Right forelimb (tissue), 1 donor: ENCODE measurements at places on chromosomes 4 and X.

DNA sequence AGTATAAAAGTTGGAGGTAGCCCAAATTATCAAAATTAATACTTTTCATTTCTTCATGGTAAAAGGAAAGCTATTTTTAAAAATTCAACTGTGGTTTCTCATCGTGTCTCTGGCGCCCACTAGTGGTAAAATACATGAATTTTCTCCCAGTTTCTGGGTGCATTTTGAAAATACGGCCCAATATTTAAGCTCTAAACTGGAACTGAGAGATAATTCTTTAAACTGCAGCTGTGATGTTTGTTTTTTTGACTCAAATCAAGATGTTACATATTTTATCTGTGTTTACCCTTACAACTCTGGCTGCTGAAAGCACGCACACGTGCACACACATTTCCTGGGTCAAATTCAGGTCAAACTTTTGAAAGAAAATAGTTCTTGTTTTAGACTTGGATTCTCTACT lies 123.9 kb upstream of the ACSL4 start:
- DNase-seq, result no peak

DNA sequence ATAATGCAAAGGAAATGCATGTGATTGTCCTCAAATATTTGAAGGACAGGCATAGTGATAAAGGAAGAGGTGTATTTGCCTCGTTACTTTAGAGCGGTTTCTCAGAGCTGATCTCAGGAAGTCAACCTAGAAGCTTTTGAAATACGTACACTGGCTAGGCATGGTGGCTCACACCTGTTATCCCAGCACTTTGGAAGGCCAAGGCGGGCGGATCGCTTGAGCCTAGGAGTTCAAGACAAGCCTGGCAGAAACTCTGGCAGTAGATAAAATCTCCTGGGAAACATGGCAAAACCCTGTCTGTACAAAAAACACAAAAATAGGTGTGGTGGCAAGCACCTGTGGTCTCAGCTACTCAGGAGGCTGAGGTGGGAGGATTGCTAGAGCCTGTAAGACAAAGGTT lies 24.9 kb downstream of the SMARCAD1 start:
- DNase-seq, result no peak

GRCh38 chr4:156609421-156609820 lies 362.2 kb downstream of the PDGFC start:
- DNase-seq, result no peak

DNA sequence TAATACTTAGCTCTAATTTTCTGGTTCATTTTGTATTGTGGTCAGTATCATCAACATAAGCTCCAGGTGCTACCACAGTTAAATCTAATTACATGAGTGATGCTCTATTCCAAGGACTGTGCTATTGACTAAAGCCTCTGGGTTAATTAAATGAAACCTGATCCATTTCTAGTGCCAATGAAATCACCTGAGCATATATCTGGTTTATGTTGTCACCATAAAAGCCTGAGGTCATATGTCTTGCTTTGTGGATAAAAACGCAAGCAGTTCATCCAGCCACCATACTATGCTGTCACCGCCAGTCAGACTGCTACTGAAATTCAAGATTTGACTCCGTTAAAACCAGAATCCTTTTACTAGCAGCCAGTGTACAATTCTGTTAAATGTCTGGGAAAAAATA lies 64.2 kb upstream of the ZNF518B start:
- DNase-seq, result no peak

GRCh38 chr4:100962698-100963097 lies 384.6 kb downstream of the PPP3CA start:
- no peak for DNase-seq

- DNase-seq, result no peak
Observed at GRCh38 chrX:130196466-130196865, 24.7 kb downstream of the RAB33A start.

DNA sequence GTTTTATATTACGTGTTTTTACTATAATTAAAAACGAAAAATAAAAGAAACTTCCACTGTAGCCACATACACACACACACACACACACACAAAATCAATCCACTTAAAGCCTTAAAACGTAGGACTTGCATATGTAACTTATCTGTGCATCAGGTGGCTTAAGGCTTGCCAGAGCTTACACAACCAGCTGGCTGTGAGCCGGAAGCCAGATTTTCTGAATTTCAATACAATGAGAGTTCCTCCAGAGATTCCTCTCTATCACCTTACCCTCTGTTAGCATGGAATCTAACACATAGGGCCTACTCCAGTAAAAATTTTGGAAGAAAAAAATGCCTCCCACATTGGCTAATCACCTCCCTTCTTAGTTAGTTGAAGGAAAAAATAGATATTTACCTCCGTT lies 27.9 kb upstream of the SLITRK4 start:
- no peak for DNase-seq

GRCh38 chr4:15684498-15684897 lies 2.9 kb downstream of the FAM200B start:
- no peak for DNase-seq

DNA sequence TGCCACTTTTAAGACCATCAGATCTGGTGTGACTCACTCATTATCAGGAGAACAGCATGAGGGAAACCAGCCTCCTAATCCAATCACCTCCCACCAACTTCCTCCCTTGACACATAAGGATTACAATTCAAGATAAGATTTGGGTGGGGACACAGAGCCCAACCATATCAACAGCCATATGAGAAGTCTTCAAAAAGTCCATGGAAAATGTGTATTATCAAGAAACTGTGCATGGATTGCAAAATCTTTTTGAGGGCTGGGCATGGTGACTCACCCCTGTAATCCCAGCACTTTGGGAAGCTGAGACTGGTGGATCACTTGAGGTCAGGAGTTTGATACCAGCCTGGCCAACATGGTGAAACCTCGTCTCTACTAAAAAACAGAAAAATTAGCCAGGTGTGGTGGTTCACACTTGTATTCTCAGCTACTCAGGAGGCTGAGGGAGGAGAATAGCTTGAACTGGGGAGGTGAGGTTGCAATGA lies 17.8 kb upstream of the RPL39 start:
- DNase-seq, result no peak

DNA sequence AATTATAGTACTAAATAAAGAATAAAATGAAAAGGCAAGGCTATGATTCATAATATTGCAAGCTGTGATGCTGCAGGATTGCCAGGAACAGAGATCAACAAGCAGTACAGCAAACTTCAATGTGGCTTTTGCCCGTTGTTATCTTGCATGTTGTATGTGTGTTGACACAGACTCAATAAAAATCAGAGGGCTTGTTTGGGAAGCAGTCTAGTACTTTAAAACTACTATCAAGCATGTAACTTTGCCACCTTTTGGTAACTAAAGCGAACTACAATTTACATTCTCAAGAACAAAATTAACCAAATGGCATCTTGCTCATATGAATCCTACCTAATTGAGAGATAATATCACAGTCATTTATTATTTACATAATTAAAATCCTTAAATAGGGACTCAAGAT lies 79.8 kb upstream of the GPM6A start:
- DNase-seq, result no peak

GRCh38 chr4:108270466-108271450 lies 102.0 kb upstream of the LEF1 start:
- no peak for DNase-seq

- no peak for DNase-seq
Observed at GRCh38 chrX:41825796-41826195, 97.6 kb downstream of the CASK start.

- DNase-seq, result no peak
Observed at GRCh38 chr4:105520819-105521790, 31.3 kb upstream of the ARHGEF38 start.

- DNase-seq, result peak; percentile 90
Observed at GRCh38 chr4:15479089-15479912, 9.6 kb downstream of the CC2D2A start.

GRCh38 chr4:80016506-80016905 lies 56.5 kb downstream of the ANTXR2 start:
- DNase-seq, result no peak

DNA sequence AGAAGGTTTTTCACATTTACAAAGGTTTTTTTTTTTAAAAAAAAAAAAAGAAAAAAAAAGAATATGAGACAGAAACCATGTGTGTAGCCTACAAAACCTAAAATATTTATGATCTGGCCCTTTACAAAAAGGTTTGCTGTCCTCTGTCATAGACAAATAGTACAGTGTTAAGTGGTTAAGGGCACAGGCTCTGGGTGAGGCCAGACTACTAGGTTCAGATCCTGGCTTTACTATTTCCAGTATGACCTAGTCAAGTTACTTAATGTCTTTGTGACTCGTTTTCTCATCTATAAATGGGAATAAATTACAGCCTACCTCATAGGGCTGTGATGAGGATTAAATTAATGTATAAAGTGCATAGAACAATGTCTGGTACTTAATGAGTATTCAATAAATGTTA lies 56.5 kb downstream of the GAB1 start:
- DNase-seq, result no peak

GRCh38 chr4:185272245-185272644 lies 62.8 kb downstream of the SNX25 start:
- no peak for DNase-seq

DNA sequence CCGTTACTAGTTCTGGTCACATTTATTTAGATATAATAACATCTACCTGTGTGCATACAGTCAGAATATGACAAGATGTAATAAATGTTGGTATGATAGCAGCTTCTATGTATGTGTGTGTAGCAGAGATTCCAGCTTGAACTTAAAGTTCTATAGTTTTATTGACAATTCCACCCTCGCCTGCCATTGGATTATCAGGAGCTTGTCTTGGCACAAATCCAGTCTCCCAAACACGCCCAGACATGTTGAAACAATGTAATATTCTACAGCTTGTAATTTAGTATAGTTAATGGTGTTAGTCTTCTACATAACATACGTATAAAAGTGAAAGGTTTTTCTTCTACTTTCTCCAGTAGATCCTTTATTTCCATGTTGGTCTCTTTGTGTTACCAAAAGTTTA lies 44.4 kb downstream of the BBS12 start:
- DNase-seq, result no peak

GRCh38 chr4:76984127-76984526 lies 34.6 kb downstream of the SEPTIN11 start:
- DNase-seq, result no peak

GRCh38 chrX:110145854-110146253 lies 142.9 kb downstream of the TMEM164 start:
- DNase-seq, result no peak

DNA sequence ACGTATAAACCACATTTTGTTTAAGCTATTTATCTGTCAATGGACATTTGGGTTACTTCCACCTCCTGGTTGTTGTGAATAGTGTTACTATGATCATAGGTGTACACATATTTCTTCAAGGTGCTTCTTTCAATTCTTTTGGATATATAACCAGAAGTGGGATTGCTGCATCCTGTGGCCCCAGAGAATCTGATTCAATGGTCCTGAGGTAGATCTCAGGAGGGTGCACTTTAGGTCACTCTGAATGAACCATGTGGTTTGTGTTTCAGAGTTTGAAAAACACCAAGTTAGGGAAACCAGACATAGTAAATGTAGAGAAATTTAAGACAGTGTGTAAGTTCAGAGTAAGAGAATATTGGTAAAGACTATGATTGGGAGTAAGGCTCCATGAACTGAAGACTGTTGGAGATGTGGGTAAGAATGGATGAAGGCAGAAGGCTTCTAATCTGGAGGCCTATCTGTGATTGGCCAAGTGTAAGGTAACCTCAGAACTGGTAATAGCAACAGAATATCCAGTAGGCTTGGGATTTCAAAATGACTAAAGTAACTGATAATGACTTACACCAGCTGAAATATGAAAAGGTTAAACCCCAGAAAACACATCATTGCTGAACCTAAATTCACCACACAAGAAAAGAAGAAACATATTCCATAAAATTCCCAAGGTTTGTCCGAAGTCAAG lies 236.9 kb downstream of the CAMK2D start:
- DNase-seq, result no peak

DNA sequence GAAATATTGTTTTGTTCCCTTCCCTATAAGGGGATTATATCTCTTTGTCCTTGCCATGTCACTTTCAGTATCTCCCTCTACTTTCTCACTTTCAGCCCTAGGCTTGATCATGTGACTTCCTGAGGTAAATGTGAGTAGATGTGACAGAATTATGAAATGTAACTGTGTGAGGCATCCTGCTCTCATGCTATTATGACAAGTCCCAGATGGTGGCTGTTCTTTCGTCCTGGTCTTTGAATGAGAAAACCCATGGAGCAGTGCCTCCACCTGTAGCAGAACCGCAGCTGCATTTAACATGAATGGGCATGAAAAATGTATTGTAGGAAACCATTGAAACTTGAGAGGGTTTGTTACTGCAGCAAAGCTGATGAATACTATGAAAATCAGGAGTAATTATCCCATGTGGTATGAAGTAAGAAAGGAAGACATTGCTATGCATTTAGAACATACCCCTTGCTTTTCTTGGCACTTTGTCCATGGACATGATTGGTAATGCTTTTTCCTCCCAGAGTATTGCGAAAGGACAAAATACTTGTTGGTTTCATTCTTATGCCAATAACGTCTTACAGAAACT lies 202.2 kb upstream of the GPRIN3 start:
- no peak for DNase-seq

DNA sequence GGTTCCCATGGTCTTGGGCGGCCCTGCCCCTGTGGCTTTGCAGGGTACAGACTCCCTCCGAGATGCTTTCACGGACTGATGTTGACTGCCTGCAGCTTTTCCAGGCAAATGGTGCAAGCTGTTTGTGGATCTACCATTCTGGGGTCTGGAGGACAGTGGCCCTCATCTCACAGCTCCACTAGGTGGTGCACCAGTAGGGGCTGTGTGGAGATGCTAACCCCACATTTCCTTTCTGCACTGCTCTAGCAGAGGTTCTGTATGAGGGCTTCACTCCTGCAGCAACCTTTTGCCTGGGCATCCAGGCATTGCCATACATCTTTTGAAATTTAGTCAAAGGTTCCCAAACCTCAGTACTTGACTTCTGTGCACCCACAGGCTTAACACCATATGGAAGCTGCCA lies 176.1 kb downstream of the DCAF12L1 start:
- no peak for DNase-seq

DNA sequence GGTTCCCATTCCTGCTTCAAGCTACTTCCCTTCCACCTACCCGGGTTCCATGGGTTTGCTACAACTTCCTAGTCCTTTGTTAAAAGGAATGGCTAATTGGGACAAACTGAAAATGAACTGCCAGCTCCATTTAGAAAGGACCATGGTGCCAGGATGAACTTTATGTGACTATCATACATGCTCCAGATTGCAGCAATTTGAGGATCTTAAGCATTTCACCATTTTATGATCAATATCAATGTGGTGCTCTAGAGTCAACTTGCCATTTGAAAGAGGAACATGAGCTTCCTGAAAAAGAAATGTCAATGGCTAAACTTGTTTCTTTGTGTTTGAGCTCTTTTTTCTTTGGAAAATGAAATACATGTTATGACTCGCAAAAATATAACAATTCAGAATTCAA lies 92.7 kb upstream of the IL15 start:
- no peak for DNase-seq

DNA sequence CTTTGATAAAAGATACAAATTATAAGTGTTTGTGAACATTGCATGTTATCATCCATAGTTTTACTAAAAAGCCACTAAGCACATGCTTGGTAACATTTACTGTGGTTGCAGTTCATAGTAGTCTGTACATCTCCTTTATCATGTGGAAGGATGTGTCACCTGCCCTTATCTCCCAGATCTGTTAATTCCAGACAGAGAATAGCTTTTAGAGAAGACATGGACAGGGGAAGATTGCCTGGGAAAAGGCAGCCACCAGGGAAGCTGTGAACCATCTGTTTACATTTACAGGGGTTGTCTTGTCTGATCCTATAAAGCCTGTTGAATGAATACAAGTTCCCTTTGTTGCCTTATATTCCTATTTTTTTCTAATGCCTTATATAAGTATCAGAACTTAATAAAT lies 396.0 kb downstream of the FAT4 start:
- no peak for DNase-seq

GRCh38 chr4:147482281-147482680 lies 1.4 kb downstream of the EDNRA start:
- no peak for DNase-seq

- no peak for DNase-seq
Observed at GRCh38 chrX:43822014-43822413, 60.2 kb downstream of the MAOB start.
